ENCODE measurements at places on chromosomes 11 and 22.

DNA sequence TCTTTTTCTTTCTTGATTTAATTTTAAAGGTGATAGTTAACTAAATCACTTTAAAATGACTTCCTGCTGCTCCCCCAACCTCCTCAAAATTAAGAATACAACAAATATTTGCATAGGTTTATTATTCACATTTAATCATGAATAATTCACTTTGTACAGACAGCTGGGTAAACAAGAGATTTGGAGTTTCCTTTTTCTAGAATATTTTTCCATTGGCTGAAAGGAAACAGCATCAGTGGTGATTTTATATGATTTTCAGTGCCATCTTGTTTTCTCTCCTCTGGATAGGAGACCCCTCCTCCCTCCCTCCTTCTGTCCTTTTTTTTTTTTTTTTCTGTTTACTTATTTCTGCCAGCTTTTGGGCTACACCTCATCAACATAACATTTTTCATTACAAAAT lies 60.5 kb downstream of the LIF start:
- no peak for DNase-seq

- no peak for DNase-seq
Measured at GRCh38 chr22:44698531-44699421, 3.2 kb upstream of the PRR5 start.

DNA sequence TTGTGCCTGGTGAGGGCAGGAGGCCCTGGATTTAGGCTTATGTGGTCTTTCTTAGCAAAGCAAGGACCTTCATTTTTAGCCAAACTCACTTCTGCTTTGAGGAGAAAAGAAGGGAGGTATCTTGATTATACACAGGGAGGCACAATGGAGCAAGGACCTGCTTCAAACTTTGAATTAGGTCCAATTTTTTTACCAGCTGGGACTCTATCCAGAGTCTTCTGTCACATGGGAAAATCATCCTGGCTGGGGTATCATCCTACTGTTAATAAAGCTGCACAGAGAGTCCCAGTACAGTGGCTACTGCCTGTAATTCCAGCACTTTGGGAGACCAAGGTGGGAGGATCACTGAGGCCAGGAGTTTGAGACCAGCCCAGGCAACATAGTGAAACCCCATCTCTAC lies 87.8 kb downstream of the CWC15 start:
- DNase-seq = no peak

DNA sequence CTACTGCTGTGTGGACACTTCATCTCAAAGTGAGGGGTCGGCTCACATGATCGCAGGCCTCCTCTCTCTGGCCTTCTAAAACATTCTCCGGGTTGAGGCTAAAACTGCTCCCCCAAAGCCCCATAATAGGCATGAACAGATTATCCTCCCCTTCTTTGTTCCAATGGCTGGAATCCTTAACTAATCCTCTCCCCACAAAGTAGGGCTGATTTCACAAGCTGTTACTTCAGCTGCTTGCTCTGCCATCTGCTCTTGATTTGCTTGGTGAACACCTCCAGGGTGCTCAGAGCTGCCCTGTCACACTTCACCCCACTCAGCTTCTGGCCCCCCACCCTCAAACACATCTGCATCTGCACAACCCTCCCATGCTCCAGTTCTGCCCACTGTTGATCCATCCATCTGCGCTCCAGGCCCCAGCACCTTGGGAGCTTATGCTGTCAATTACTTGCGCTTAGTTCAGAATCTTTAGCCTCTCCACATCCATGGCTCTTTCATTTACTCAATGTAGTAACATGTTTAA lies 173.1 kb upstream of the API5 start:
- no peak for DNase-seq

- no peak for DNase-seq
Measured at GRCh38 chr11:118902336-118903203, 18.9 kb downstream of the CXCR5 start.

DNA sequence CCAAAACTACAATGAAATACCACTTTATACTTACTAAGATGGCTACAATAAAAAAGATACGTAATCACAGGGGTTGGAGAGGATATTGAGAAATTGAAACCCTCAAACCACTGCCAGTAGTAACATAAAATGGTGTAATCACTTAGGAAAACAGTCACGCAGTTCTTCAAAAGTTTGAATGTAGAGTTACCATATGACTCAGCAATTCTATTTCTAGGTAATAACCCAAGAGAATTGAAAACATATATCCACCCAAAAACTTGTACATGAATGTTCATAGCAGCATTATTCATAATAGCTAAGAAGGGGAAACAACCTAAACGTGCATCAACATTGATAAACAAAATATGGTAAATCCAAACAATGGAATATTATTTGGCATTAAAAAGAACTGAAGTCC lies 24.4 kb upstream of the PSMA1 start:
- DNase-seq = no peak
